NCI-H510A treated with DMSO at 0.1 percent for 48 hours (cell line): ENCODE measurements at places on chromosomes 16 and 17.

- no peak for DNase-seq
These were observed 254.8 kb downstream of the SEC14L1 start for GRCh38 chr17:77395501-77396048.

DNA sequence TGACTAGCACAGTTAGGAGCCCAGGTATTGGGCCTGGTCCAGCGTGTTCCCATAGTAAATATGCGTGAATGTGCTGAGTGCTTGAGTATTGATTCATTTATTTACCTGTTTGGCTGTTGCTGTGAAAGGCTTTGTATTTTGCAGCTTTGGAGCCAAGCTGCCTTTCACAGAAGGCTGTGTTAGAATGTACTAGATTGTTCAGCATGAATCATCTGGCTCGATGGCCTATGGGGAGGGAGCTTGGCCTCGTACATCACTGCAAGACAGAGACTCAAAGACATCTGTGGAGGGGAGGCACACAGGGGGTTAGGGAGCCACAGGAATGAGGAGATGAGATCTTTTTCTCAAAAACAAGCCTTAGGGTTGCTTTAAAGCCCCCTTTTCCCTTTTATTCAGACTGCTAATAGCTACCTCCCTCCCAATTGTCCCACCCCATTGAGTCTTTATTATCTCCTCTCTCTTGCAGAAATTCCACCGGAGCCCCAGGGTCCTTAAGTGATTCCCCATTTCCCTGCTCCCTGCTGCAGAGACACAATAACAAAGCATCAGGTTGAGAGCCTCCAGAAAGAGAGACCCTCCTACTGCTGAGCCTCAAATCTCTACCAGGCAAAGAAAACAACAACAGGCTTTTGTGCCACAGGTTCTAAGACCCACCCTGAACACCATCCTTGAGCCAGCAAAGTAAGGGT, 307.2 kb downstream of the ABCC12 start:
- no peak for DNase-seq

DNA sequence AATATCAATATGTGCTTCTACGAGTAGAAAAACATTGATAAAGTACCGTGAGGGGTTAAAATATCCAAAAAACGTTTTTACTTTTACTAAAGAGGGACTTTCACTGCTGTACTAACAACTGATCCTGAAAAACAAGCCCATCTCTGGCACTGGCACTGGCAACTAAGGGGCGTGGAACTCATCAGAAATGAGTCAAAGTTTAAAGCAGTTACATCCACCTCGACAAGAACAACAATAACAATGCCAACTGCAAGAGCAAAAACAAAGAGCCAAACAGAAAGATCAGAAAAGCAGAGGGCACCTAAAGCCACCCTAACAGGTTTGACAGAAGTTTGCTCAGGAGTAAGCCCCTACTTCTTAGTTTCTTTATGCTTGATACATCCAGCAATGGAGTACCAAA, 13.1 kb downstream of the MBTPS1 start:
- no peak for DNase-seq

GRCh38 chr17:19726631-19727376, 10.4 kb upstream of the SLC47A2 start:
- DNase-seq, result peak; percentile 42

GRCh38 chr17:79075861-79076406, 1.3 kb downstream of the ENGASE start:
- DNase-seq, result no peak

DNA sequence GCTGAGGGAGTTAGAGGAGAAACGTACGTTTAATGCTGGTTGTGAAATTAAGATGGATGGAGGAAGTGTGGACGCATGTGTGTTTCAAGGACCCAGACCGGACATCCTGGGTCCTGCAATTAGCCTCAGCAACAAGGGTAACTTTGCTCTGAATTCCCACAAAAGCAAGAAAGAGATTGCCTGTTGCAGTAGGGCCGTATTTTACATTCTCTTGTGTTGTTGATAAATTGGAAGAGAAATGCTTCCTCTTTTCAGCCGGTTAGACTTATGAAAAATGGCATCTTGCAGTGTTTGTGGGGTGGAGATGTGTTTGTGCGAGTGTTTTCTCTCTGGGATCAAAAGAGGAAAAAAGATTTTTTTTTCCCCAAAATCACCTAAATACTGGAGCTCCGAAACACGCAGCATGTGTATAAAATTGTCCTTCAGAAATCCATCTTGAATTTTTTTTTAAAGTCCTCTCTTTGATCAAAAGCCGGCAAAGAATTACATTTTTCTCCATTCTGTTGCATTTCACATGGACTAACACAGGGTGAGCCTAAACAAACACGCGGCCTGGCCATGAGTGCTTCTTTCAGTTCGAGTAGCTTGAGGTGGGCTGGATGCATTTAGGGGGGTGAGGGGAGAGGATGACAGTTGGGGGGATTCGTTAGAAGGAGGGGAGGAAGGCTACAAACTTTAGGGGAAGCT, 251.6 kb downstream of the C16orf95 start:
- no peak for DNase-seq

GRCh38 chr17:19000531-19001325, 3.8 kb downstream of the FAM83G start:
- DNase-seq, result no peak

- DNase-seq, result peak; percentile 20
These were observed 149.6 kb upstream of the GNAO1 start for GRCh38 chr16:56041556-56042140.

- DNase-seq, result no peak
These were observed 36.1 kb downstream of the USP31 start for GRCh38 chr16:23113185-23113584.

DNA sequence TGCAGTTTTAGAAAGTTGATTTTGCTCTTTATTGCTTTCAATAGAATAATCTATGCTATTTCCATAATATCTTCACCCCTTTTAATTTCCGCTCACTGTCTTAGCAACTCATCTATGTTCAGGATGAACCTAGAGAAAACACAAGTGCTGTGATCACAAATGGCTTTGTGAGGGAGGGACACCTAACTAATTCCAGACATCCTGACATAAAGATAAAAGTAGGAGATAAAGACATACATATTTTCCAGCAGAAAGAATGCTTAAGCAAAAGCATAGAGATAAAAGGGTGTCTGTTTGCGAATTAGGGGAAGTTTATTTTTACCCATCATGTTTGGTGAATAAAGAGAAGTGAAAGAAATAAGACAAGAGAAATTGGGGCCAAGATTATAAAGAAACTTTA, 254.2 kb downstream of the KCNJ2 start:
- no peak for DNase-seq

GRCh38 chr16:85100265-85100664, 12.0 kb downstream of the CIBAR2 start:
- DNase-seq, result no peak

- no peak for DNase-seq
These were observed 17.4 kb upstream of the ICAM2 start for GRCh38 chr17:64037802-64038201.

GRCh38 chr17:66341462-66341861, 39.0 kb downstream of the PRKCA start:
- DNase-seq, result no peak

DNA sequence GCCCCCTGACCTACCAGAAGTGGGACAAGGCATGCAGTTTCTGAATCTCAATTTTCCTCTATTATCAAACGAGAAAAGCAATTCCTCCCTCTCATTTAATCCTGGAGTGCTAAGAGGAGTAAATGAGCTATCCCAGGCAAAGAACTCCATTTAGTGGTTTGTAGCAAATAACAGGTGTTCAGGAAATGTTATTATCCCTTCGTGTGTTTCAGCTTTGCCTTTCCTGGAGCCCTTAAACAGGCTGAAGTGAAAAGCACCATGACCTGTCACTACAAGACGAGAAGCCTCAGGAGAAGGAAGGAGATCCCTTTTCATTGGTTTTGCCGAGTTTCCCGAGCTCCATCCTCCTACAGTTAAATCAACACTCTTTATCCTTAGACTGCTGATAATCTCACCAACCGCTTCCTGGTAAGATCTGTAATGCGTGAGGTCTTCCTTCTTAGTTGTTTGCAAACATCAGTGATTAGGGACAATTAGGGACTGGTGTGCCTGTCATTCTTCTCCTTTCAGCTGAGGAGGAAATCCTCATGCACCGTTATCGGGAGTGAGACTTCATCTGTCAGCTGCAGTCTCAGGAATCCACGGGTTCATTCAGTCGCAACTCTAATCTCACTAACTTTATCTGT, 30.8 kb upstream of the MYOCD start:
- no peak for DNase-seq

- no peak for DNase-seq
These were observed 6.1 kb upstream of the GAA start for GRCh38 chr17:80095038-80095843.

DNA sequence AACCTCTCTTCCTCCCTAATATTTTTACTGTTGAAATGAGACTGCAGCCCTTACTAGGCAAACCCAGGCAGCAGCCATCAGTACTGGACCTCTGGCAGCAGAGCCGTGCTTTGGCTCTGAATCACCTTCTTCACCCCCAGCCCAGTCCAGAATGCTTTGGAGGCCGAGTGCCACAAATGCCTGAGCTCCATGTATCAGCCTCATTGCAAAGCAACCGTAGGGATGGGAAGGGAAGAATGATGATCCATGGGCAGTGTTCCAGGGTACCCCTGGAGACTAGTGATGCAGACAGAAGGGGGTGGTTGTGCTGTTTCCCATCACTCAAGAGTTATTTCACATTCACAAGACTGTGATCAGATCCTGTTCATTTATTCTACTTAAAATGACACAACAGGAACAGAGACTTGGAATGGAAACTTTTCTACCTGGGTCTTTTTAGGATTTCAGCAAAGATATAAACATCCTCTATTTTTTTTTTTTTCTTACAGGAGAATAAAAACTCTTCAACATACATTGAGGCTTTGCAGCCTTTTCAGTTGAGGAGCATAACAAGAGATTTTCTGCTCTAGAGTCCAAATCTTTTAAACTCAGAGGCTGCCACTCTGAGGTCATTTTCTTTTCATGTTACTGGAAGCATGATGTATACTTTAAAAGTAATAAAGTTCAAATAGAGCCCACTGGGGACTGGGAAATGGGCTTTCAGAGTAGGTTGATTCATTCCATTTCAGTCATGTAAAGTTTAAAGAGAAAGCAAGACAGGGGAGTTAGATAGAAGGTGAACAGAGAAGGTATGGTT, 138.3 kb downstream of the KCNJ2 start:
- DNase-seq, result no peak
